SJCRH30 (cell line): ENCODE measurements at places on chromosomes 2 and 18.
A peak's percentile ranks its signal among the peaks of the same experiment; 100 is the strongest.

GRCh38 chr2:162963156-162963555 lies 124.6 kb upstream of the KCNH7 start:
- H3K4me3 ChIP-seq: no peak overlapping the region
- H3K4me1 ChIP-seq: no peaks in the 10 kb centered on the region
- no peak for DNase-seq
- no peak overlapping the region for H3K27ac ChIP-seq
- H3K36me3 ChIP-seq: no peaks in the 10 kb centered on the region
- H3K27me3 ChIP-seq: no peaks in the 10 kb centered on the region

GRCh38 chr2:26651799-26652198 lies 10.6 kb upstream of the CIB4 start:
- H3K27ac ChIP-seq: no peak overlapping the region
- H3K36me3 ChIP-seq: no peaks in the 10 kb centered on the region
- DNase-seq: no peak
- peaks cover 25% of the 10 kb centered on the region for H3K27me3 ChIP-seq
- no peaks in the 10 kb centered on the region for H3K4me1 ChIP-seq
- no peak overlapping the region for H3K4me3 ChIP-seq

DNA sequence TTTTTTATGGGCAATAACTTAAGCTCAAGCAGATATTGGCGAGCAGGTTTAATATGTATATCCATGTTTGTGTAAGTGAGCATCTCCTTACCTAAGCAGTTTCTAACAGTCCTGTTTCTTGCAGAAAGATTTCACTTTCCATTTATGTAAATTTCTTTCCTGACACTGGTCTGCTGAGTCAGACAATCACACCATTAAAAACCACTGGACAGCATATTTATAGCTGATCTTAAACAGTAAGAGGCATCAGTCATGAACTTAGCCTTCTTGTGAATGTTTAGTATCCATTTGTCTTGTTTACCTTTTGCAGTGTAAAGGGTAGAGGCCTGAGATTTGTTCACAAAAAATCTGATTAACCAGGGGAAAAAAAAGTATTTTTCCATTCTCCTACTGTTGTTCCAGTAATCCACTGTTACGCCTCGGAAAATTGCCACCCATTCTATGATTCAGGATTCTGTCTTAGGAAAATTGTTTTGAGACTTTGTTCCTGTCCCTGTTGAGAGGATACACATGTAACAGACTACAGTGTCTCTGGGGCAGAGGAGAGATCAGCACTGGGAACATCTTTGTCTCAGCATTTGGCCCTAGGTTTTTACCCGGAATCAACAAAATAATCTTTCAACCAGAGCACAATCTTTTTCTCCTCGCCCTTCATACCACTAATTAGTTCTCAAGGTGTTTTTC lies 521.0 kb upstream of the NRP2 start:
- H3K36me3 ChIP-seq: no peaks in the 10 kb centered on the region
- H3K27ac ChIP-seq: no peak overlapping the region
- no peak overlapping the region for H3K4me3 ChIP-seq
- DNase-seq: no peak
- no peaks in the 10 kb centered on the region for H3K27me3 ChIP-seq
- H3K4me1 ChIP-seq: peaks cover 4% of the 10 kb centered on the region; the same call in 1 of the 2 replicates

DNA sequence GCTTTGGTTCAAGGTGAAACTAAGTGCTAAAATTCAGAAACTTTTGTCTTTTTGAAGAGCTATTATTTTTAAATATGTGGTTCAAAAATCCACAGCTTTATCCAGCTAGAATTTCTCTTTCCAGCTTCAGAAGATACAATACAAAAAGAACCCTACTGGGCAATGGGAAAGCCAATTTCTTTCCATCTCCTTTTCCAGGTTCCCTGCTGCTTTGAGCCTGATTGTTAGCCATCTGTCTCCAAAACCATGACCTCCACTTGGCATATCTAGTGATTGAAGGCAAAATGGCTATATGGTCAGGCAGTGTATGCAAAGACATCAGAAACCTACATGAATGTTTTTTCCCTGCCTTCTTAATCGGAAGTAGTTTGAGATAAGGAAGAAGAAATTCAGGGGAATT lies 134.1 kb downstream of the KCNH7 start:
- no peaks in the 10 kb centered on the region for H3K36me3 ChIP-seq
- no peaks in the 10 kb centered on the region for H3K4me1 ChIP-seq
- no peak overlapping the region for H3K27ac ChIP-seq
- DNase-seq: no peak

DNA sequence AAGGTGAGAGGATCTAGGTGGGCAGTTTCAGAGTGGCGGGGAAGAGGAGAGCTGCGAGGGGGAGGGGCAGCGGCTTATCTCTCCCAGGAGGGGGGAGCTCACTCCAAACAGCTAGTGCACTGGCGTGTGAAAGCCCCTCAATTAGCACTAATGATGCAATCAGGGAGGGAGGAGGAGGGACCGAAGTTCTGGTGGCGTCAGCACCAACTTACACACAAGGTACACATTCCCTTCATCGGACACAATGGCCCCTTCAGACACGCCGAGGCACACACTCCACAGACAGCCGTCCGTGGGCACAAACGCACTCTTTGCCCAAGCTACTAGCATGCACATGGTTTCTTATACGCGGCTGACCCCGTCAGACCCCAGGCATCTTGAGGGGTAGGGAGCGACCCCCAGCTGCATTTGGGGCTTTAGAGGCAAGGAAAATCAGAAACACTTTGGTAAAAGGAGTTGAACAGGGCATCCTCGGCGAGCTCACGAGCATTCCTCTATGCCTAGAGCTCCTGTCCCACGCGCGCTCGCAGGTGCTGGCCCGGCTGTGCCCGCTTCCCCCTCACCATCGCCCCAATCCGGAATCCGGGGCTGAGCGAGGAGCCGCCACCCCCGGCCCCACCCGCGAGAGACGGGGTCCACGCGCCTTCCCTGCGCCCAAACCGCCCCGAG lies 868 bp upstream of the PKDCC start:
- no peaks in the 10 kb centered on the region for H3K27me3 ChIP-seq
- peaks cover 28% of the 10 kb centered on the region for H3K4me1 ChIP-seq
- H3K36me3 ChIP-seq: peaks cover 33% of the 10 kb centered on the region
- H3K4me3 ChIP-seq: peak overlapping the region; percentile 86
- DNase-seq: peak; percentile 80

DNA sequence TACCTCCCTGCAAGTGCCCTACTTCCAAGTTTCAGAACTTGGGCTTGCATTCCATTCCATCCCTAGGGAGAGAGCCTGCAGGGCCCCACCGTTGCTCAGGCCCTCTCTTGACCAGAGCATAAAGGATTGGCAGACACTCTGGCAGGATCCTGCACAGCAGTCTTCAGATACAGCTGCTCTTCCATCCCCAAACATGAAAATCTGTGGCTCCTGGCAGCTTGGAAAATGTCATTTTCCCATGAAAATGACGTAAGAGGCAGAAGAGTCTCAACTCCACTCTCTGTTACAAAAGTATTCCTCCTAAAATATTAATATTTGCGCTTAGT lies 162.6 kb downstream of the GFPT1 start:
- peaks cover 11% of the 10 kb centered on the region for H3K36me3 ChIP-seq
- no peaks in the 10 kb centered on the region for H3K27me3 ChIP-seq
- DNase-seq: peak; percentile 78
- peak overlapping the region; percentile 49 for H3K27ac ChIP-seq
- peaks cover 40% of the 10 kb centered on the region for H3K4me1 ChIP-seq

DNA sequence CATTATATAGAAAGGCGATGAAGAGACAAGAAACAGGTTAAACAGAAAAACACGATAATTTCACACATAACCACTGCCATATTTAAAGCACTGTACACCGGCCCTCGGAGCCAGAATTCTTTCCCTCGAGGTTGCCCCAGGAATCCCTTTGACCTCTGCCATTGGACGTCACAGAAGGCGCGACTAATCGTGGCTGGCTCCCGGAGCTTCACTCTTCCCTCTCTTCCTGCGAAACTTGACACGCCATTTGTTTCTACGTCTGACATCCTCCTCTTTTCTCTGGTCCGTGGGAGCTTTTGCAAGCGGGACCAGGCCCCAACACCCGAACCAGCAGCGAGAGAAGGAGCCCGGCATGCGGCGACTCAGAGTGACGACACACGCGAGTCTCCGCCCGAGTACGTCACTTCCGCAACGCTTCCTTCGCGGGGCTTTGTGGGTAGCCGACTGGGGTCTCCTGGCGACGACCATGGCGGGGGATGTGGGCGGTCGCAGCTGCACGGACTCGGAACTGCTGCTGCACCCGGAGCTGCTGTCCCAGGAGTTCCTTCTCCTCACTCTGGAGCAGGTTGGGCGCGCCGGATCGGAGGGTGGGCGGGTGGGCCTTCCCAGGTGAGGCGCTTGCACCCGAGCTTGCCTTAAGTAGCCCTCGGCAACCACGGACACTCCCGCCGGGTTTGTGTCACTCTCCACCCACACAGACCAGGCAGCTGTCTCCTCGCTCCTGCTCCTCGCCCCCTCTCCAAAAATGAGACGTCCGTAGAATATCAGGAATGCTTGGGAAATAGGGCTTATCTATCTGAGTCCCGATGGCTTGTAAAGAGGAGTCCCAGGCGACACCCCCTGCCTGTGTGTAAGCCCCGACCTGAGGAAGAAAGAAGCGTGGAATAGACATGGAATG lies at the start of gene C2orf49:
TSS of gene C2orf49 (plus strand) at position 419 of the 898 bp plus-strand sequence. CDS start at position 467, 48 bp downstream.
- H3K36me3 ChIP-seq: peaks cover 33% of the 10 kb centered on the region
- H3K27me3 ChIP-seq: no peaks in the 10 kb centered on the region
- peaks cover 7% of the 10 kb centered on the region for H3K4me1 ChIP-seq
- peak within 1 kb of the TSS; percentile 95 for H3K4me3 ChIP-seq

DNA sequence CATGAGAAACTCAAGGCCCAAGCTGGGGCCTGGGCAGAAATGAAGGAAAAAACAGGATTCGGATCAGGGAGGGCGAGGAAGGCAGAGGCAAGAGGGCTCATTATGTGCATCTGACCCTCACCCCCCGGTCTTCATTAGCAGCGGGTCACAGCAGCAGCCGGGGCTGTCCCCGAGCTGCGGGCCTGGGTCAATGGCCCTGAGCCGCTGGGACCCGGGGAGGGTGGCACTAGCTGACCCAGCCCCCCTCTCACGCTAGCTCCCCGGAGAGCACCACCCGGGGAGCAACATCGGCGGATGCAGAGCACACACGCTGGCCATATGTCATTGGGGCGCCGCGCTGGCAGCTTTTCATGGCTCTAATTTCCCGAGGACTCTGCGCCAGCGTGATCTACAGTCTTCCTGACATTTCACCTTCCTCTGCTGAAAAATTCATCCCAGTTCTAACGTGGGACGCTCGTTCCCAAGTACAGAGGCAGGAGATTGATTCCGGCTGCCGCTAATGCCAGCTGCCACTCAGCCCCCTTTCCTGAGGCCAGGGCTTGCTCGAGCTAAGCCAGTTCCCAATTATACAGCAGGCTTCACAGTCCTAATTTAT lies 63.7 kb downstream of the EIPR1 start:
- H3K4me1 ChIP-seq: 0 out of 2 replicates have a peak, but pooled peaks cover 4% of the 10 kb centered on the region
- no peak overlapping the region for H3K4me3 ChIP-seq
- DNase-seq: no peak
- H3K36me3 ChIP-seq: 0 out of 2 replicates have a peak, but pooled peaks cover 3% of the 10 kb centered on the region

GRCh38 chr18:5890331-5891183 lies 4.8 kb downstream of the TMEM200C start:
- DNase-seq: no peak
- no peaks in the 10 kb centered on the region for H3K36me3 ChIP-seq
- H3K27me3 ChIP-seq: no peaks in the 10 kb centered on the region
- H3K4me1 ChIP-seq: no peaks in the 10 kb centered on the region
- H3K4me3 ChIP-seq: no peak overlapping the region
- H3K27ac ChIP-seq: no peak overlapping the region

GRCh38 chr18:13236411-13236810 lies 17.9 kb downstream of the LDLRAD4 start:
- H3K4me1 ChIP-seq: no peaks in the 10 kb centered on the region
- no peak for DNase-seq
- no peaks in the 10 kb centered on the region for H3K27me3 ChIP-seq
- no peak overlapping the region for H3K27ac ChIP-seq
- no peak overlapping the region for H3K4me3 ChIP-seq

GRCh38 chr2:226994775-226995174 lies 158.9 kb downstream of the RHBDD1 start:
- H3K27me3 ChIP-seq: no peaks in the 10 kb centered on the region
- no peak overlapping the region for H3K4me3 ChIP-seq
- DNase-seq: no peak
- H3K4me1 ChIP-seq: no peaks in the 10 kb centered on the region
- H3K27ac ChIP-seq: no peak overlapping the region

DNA sequence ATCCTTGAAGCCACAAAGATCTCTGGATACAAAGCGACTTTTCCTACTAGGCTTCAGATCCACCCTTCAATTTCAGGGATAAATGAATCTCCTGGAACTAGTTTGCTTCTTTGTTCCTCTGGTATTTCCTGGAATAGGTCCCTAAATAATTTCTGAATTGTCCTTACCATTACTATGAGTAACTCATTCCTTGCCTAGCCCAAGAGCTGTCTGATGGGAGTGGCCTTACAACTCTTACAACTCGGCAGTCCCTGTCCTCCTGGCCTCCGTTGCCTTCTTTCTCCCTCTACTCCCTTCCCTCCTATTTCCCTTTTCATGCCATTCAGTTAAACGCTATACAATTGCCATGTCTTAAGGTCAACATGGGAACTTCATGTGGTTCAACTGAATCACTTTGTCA lies 98.2 kb upstream of the FHL2 start:
- H3K27ac ChIP-seq: no peak overlapping the region
- DNase-seq: no peak
- H3K4me1 ChIP-seq: no peaks in the 10 kb centered on the region
- no peak overlapping the region for H3K4me3 ChIP-seq
- no peaks in the 10 kb centered on the region; the same call in 1 of the 2 replicates for H3K36me3 ChIP-seq

DNA sequence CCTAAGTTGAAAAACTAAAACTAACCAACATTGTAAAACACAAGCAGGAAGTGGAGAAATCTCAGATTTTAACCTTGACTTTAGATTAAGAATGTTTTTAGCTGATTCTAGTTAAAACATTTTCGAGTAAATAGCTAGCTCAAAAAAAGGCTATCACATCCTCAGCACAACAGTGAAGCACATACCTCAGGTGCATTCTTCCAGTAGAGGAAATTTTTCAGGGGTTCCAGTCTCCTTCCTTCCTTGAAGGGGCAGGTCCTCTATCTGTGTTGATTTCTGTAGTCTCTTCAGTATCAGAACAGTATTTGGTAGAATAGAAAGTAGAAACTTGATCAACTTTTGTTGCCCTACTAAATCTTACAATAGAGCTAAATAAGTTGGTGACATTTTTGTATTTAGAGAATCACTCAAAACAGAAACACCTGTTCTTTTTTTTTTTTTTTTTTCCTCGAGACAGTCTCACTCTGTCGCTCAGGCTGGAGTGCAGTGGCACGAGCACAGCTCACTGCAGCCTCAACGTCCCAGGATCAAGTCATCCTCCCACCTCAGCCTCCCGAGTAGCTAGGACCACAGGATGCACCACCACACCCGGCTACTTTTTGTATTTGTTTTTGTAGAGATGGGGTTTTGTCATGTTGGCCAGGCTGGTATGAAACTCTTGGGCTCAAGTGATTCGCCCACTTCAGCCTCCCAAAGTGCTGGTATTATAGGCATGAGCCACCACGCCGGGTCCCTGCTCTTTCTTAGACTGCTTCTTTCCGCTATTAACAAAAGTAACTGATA lies 6.9 kb upstream of the GPR155 start:
- no peak overlapping the region for H3K4me3 ChIP-seq
- no peak for DNase-seq
- no peak overlapping the region for H3K27ac ChIP-seq
- H3K27me3 ChIP-seq: no peaks in the 10 kb centered on the region
- H3K4me1 ChIP-seq: no peaks in the 10 kb centered on the region
